ENCODE measurements at places on chromosomes 2 and 18.

DNA sequence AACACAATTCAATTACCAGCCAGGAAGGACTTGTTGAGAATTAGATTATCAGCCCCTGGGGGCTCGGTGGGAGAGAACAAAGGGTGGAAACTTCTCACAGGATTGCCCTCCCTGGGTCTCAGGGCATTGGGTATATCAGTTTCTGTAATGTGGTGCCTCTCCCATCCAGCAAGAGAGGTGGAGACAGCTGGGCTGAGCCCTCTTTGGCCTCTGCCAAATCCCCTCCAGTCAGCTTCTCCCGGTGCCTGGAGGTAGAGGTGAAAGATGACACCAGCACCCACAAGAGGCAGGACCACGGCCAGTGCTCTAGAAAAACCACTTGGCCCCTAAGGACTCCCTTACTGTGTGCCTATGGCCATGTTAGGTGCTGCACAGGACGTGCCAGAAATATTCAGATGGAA lies 179.7 kb downstream of the HAUS1 start:
- DNase-seq: no peak

- no peak for DNase-seq
Measured at GRCh38 chr2:7639476-7639875, 722.3 kb downstream of the RNF144A start.

DNA sequence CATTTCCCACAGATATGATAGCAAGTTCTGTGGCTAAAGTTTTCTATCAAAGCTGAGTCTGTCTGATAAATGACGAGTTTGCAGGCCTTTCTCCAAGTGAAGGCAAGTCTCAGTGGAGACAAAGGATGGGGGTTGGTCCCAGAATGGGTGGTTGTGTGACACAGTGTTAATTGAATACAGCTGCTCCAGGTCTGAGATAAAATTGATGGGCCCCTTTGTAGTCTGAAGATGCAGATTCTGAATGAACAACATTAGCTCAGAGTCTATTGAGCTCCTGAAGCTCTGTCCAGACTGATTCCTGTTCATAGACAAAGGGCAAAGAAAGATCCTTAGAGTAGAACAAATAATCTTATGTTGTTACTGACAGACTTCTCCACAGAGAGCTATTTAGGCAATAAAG lies 296.9 kb upstream of the CYRIA start:
- DNase-seq: no peak

DNA sequence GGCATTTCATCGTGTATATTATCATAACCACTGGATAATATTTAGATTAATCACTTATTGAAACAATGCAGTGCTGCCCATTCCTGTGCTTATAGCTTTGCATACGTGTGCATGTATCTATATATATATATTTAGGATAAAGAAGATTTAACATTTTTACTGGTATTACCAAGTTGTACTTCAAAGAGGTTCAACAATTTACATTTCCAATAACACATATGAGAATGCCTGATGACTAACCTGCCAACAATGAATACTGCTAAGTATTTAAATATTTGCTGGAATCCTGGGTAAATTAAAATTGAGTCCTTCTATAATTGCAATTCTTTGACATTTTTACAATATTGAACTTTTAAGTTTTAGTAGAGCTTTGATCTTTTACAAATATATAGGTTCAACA lies 111.4 kb downstream of the SLC39A10 start:
- no peak for DNase-seq

- no peak for DNase-seq
Measured at GRCh38 chr2:84201158-84201557, 257.9 kb downstream of the SUCLG1 start.

- DNase-seq: no peak
Measured at GRCh38 chr2:143607231-143608062, 478.2 kb downstream of the ARHGAP15 start.

DNA sequence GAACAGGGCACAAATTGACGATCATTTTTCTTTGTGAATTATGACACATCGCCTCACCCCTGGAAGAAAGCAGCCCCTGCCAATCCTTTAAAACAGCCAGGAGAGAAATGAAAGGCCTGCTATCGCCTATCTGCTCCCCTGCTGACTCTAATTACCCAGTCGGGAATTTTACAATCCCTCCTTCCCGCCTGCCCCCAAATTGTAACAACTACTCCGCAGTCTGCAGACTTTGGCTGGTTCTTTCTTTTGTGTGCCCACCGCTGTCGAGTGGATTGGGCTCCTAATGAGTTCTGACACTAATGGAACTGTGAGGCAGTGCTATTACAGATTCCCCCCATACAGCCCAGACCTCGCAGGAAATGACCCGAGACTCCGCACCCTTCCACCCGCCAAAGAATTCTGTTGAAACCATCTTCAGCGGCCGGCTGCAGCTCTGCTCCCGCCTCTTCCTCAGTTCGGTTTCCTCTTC lies 281.2 kb upstream of the PARD3B start:
- no peak for DNase-seq

DNA sequence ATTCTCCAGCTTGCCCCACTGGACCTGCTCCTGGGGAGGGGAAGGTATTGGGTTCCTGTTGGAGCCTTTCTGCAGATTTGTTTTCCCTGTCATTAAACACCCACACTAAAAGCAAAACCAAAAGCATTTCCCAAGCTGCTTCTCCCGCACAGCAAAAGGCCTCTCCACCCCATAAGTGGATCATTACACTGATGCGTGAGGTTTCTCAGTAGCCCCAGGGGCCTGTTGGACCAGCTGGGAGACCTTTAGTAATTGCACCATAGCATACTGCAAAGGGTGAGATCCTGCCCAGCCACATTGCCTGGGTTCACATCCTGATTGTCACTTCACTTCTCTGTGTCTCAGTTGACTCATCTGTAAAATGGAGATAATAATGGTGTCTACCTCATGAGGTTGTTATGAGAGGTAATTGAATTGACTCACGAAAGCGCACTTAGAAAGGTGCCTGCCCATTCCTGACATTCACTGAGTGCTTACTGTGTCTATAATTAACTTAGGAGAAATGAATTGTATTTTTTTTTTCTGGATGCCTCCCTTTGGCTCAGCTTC lies 43.9 kb downstream of the TOGARAM2 start:
- DNase-seq: no peak

DNA sequence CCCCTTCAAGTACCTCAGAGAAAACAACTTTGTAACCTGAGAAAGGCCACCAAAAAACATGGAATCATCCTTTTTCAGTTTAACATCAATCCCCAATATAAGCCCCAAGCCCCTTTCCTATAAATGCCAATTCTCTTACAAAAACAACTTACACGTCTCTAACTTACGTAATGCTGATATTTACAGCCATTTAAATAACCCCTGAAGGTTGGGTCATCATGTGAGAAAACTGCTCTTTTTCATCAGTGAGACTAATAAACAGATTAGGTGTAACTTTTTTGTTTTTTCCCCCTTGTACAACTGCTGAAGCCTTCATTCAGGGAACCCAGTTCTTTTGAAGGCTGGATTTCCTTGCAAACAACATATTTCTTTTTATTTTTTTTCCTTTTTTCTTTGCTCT lies 3.7 kb downstream of the FASTKD1 start:
- DNase-seq: no peak

DNA sequence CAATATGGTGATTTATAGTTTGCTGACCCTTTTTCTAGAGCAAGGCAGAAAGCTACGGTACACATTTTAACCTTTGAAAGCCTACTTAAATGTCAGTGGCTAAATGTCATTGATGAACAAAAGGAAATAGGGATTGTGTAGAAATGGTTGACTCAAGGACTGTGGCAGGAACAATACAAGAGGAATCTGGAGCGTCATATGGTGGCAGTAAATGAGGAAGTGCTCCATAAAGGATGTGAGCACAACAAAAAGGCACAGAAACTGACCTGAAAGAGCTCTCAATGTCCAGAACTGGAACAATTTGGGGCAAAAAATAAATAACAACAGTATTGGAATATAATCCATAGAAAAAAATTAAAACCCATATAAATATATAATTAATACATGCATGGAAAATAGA lies 443.9 kb upstream of the VRK2 start:
- DNase-seq: no peak

DNA sequence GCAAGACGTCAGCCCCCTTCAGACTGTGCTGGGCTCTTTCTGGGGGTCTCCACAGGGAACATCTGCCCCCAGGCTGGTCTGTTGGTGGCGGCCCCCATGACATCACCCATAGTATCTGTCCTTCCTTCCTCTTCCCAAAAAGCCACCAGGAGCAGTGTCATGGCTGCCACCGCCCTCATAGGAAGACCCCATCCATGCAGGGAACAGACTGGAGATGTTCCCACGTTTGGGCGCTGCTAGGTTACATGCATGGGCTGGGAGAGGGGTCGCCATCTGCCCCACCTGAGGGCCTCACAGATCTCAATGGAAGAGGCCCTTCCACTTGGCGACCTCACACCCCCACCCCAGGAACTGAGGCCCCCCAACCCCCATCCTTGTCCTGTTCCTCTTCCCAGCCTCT lies 5.1 kb downstream of the SPATA3 start:
- no peak for DNase-seq

DNA sequence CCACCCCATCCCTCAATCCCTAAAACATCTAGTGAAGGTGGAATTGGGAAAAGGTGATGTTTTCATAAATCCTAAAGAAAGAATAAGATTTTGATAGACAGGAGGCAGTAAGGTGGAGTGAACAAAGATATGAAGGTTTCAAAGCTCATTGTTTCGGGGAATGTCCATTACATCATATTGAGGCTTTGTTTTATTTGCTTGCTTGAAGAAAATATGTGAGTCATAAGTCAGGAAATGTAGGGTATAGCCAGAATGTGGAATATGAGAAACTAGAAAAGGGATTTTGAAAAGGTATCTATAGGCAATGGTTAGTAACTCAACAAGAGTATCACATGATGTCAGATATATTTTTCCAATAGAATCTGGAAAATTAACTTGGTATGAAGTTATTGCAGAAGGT lies 1178.5 kb upstream of the ACVR2A start:
- no peak for DNase-seq

DNA sequence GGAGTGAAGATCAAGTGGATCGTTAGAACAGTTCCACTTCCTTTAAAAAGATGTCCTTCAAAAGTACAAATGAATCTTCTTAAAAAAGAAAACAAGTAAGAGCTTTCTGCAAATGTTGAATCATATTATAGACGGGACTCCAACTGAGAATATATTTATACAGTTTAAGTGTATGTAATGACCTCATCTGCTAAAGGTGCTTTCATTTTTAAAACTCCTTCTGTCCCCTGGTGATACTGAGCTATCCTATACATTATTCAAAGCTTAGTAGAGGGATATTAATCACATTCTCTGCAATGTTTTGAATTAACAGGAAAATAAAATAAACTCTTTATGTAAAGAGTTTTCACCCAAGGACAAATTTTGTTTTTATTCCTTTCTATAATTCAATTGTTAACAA lies 420.7 kb upstream of the SLC8A1 start:
- no peak for DNase-seq

- no peak for DNase-seq
Measured at GRCh38 chr2:62996534-62997186, 54.0 kb upstream of the OTX1 start.

DNA sequence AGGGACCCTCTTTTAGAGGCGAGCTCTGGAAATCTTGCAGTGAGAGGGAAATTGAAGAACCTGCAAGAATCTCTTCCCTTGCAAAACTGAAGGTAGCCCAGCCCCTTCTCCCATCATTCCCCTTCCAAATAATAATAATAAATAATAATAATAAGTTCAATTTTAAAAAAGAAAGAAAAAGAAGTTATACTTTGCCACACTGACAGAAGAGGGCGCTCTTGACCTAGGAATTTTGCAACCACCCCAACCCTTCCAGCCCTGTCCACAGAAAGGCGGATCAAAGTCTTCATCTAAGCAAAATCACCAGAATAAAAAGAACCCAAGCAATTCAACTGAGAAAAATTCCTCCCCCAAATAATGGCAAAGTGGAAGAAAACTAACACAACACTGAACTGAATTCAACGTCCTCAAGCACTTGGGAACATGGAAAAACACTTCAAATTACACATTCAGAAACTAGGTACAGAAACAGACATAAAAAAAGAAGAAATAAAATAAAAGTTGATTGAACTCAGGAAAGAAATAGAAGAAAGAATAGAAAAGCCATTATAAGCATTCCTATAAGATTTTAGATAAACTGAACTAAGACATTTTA lies 98.9 kb upstream of the GLS start:
- no peak for DNase-seq

- DNase-seq: no peak
Measured at GRCh38 chr2:99445065-99445464, 44.8 kb downstream of the REV1 start.

DNA sequence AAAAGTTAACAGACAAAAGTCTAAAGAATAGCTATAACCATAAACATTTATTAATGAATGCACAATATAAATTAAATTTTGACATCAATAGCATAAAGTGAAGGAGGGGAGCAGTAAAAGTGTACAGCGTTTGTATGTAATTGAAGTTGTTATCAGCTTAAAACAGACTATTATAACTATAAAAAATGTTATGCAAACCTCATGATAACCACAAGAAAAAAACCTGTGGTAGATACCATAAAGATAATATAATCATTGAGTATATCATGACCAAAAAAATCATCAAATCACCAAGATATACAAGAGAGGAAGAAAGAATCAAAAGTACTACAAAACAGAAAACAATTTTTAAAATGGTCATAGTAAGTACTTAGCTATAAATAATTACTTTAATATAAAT lies 122.1 kb upstream of the ID2 start:
- DNase-seq: no peak

- DNase-seq: no peak
Measured at GRCh38 chr2:43047187-43047780, 179.1 kb downstream of the ZFP36L2 start.

- no peak for DNase-seq
Measured at GRCh38 chr2:3785220-3785889, 82.0 kb downstream of the DCDC2C start.

GRCh38 chr2:190713471-190713870 lies 64.6 kb downstream of the NAB1 start:
- no peak for DNase-seq

DNA sequence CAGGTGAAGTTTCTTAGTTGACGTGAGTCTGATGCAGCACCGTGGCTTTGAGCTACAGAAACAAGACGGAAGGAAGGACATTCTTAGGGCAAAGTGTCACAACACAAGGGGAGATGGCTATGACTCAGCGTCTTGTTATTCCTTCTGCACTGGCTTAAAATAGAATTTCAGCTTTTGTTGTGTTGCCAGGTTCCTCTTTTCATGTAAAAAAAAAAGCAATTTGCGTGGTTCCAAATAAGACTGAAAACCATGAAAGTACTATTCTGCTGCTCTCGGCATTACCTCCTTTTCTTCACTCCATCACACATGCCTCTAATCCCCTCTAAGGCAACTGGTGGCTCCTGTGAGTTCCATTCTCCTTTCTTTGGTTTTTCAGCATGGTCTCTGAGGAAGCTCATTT lies 150.1 kb downstream of the ANTXR1 start:
- no peak for DNase-seq

- DNase-seq: no peak
Measured at GRCh38 chr18:3251963-3252277, 4.3 kb downstream of the MYL12A start.

All from breast epithelium (tissue), 4 donors.